T47D (cell line): ENCODE measurements at places on chromosomes 16 and 17.

DNA sequence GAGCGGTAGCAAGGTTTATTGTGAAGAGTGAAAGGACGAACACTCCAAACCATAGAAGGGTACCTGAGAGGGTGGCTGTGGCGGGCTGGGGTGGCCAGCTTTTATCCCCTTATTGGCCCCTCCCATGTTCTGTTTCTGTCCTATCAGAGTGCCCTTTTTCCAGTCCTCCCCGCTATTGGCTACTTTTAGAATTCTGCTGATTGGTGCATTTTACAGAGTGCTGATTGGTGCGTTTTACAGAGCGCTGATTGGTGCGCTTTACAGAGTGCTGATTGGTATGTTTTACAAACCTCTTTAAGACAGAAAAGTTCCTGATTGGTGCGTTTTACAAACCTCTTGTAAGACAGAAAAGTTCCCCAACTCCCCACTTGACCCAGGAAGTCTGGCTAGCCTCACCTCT lies 12.5 kb downstream of the GSG1L2 start:
- no peak for DNase-seq

GRCh38 chr16:89720551-89720812 lies 216 bp downstream of the VPS9D1 start:
- no peak for DNase-seq

GRCh38 chr17:78723001-78723796 lies 58.9 kb downstream of the CYTH1 start:
- DNase-seq: no peak

GRCh38 chr16:78789561-78789960 lies 690.1 kb downstream of the WWOX start:
- no peak for DNase-seq

- peak; percentile 16 for DNase-seq
These were observed 70.9 kb downstream of the CNGB1 start for GRCh38 chr16:57899771-57900661.

DNA sequence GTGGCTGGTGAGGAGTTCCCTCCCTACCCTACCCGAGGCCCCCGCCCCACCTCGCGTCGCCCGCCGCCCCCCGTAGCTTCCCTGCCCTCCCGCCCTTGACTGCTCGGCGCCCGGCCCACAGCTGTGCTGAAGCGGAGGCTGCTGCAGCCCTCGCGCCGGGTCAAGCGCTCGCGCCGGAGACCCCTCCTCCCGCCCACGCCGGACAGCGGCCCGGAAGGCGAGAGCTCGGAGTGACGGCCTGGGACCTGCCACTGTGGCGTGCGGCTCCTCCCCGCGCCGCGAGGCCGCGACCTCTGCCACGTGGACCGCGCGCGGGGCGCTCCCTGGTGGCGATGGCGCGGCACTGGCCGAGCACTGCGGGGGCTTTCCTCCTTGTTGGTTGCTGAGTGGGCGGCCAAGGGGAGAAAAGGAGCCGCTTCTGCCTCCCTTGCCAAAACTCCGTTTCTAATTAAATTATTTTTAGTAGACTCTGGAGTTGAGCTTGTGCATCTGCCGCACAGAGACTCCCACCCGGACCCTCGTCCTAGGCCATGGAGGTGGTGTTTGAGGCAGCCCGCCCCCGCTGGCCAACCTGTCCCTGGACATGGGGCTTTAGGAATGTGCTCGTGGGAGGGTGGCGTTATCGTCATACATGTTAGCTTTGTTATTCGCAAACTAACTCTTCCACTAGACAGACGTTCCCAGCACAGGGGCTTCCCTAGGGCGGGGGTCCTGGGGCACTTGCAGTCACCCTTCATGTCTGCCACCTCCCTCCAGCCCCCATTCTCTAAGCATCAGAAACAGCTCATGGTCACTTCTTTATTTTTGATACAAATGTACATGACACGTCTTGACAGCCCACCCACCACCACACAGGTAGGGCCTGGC lies 4.4 kb downstream of the TP53I13 start:
- DNase-seq: no peak

GRCh38 chr16:22359679-22360078 lies 14.7 kb downstream of the CDR2 start:
- no peak for DNase-seq

GRCh38 chr17:51682115-51682514 lies 421.8 kb downstream of the UTP18 start:
- no peak for DNase-seq

DNA sequence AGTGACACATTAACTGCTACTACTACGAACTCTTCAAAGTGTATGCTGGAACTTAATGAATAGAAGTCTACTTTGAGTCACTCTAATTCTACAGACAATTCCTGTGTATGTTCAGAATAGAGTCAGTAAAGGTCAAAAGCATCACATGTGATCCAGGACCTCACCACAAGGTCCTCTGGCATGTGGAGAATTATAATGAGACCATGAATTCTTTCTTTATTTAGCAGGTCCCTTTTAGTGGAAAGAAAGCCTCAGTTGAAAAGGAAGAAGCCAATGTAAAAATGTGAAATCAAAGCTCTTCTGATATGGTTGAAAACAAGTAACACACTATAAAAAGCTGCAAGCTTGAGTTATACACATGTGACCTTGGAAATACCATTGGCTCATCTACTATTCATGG lies 1612.1 kb upstream of the GOT2 start:
- DNase-seq: no peak

DNA sequence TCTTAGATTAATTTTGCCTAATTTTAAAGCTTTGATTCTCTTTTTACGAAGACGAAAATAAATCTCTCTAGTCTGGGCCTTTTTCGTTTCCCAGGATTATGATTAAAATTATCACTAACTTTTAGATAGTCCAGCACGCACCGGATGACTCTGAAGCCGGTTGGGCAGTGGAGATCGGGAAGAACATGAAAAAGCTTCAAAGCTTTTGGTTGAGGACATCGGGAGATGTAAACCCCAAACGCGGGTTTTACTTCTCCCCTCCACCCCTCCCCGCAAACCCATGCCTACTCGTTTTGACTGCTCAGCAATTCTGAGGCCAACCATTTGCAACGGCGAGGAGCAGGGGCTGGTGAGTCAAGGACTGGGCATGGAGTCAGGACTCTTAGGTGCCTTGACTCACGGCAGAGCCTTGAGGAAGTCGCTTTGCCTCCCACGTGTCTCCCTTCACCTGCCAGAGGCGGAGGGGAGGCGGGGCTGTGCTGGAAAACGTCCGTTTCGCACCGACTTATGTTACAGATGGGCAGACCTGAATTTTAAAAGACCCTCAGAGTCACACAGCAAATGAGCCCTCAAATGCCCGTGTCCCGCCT lies 989 bp upstream of the DUSP14 start:
- peak; percentile 83 for DNase-seq

DNA sequence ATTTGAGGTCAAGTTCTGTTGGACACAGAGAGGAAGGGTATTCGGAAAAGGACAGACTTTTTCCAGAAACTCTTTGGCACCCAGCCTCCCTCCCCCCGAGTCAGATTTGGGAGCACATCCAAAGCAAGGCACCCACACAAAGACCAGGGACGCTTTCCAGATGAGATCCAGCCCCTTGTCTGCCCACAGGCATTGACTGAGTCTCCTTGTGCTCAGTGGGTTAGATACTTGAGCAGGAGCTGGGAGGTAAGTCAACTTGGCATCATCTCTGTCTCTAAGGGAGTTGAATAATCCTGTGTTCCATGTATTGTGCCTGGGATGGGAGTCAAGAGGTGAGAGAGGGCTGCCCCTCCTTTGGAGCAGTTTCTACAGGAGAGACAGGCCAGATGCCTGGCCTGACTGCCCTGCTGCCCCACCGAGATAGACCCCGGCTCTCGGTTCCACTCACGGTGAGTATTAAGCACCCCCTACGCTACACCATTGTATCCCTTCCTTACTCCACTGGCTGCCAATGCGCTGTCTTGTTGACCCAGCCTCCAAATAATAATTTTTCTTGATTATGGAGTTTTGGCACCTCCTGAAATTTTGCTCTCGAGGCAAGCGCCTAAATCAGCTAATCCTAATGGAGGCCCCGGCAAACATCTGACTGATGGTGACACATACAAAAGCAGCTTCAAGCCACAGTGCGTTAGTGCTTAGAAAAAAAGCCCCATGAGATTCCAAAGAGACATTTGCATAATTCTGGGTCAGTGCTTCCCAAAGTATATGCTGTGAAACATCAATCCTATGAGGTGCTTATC lies 29.6 kb upstream of the MAP3K14 start:
- DNase-seq: no peak

GRCh38 chr17:17694169-17695081 lies 13.2 kb downstream of the RAI1 start:
- peak; percentile 67 for DNase-seq

DNA sequence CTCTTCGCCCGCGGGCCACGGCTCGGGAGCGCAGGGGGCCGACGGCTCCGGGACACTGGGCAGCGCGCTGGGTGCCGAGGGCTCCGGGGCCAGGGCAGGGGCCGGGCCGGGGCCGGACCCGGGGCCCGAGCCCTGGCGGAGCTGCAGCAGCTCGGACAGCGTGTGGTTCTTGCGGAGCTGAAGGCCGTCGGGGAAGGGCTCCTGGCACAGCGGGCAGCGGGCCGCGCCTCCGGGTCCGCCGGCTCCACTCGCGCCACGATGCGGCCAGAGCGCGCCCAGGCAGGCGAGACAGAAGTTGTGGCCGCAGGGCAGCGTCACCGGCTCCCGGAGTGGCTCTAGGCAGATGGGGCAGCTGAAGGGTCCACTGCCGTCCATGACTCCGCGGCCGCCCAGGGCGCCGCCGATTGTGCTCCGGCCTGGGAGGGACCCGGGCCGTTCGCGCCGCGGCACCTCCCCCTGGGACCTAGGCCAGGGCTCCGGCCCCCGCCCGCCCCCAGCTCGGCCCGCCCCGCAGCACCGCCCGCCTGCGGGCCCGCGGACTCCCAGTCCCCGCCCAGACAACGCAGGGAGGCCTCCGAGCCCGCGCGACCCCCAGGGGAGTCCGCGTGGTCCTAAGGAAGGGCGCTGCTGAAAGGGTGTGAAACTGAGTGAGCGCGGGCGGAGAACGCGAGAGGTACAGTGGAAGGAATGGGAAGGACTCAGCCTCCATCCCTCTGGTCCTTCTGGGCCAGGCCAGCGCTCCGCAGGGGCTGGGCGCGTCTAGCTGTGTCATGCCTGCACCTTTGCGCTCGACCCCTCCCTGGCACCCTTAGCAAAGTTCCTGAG lies at the start of gene TRIM47:
Gene TRIM47 (minus strand): TSS at position 408 of the 825 bp plus-strand sequence. CDS start 33 bp downstream, at position 375.
- DNase-seq: peak; percentile 78

- DNase-seq: peak; percentile 62
These were observed 26.9 kb downstream of the IRX5 start for GRCh38 chr16:54957403-54958166.

DNA sequence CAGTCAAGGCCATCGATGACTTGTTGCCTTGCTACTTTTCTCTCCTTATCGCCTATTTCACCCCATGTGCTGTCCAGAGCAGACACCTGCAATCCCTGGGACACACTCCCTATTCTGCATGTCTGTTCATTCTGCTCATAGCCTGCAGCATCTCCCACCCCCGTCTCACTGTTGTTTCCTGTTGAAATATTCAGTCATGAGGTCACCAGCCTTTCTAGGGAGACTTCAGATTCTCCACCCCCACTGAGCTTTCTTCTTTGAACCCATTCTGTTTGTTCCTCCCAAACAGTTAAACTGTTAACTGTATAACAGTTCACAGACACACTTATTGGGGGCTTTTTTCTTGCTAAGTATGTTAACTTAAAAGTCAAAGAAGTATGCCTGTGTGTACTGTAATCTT lies 94.4 kb downstream of the AATF start:
- DNase-seq: no peak

- no peak for DNase-seq
These were observed 63.6 kb downstream of the PLCG2 start for GRCh38 chr16:81842564-81843242.

DNA sequence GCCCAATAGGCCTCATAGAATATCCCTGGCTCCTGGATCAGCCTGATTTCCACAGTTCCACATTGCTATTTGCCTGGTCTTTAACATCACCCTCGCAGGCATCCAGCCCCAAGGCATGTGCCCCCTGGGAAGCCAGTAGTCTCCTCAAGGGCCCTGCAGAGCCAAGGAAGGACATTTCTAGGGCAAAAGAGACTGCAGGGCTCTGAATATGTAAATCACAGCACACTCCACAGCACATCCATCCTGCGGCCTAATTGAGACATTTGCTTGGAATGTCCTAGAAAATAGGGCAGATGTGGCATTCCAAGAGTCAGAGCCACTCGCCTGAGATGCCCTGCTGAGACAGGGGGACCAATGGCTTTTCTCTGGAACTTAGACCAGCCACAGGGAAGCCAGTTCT lies 11.4 kb upstream of the C16orf78 start:
- no peak for DNase-seq
